ENCODE measurements at places on chromosomes 12 and 14.

GRCh38 chr12:89084751-89085150 is 267.6 kb downstream of the DUSP6 start:
- DNase-seq = no peak

- no peak for DNase-seq
Observed at GRCh38 chr12:12004524-12004923, 66.2 kb upstream of the BCL2L14 start.

- no peak for DNase-seq
Observed at GRCh38 chr14:102785595-102785963, 8.3 kb downstream of the TRAF3 start.

GRCh38 chr12:3771853-3772252 is 18.9 kb upstream of the CRACR2A start:
- no peak for DNase-seq

DNA sequence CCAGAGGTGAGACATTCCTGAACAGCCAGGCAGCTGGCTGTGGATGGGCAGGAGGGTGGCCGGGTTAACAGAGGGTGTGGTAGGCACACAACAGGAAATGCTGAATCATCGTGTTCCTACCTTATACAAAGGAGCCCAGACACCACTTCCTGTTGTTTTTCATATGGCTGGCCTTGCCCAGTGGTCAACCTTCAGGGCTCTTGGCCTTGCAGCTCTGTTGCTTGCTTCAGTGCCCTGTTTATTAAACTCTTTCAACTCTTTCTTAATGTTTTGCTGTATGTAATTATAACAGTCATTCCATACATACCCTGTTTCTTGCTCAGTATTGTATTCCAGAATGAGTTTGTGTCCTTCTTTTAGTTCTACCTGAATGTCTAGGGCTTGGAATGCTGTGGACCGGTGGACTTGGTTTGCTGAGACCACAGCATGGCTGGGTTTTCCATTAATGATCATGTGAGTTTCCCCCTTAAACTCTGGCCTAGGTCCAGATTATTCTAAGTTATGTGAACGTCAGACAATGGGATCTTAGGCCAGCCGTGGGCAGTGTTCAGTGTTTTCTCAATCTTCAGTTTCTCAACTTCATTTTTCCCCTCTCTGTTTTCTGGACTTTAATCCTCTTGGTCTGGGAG is 11.9 kb downstream of the CFAP54 start:
- no peak for DNase-seq

- DNase-seq = no peak
Observed at GRCh38 chr14:52328276-52328675, 14.2 kb downstream of the PTGER2 start.

- no peak for DNase-seq
Observed at GRCh38 chr14:68790644-68791077, 2.2 kb downstream of the ZFP36L1 start.

DNA sequence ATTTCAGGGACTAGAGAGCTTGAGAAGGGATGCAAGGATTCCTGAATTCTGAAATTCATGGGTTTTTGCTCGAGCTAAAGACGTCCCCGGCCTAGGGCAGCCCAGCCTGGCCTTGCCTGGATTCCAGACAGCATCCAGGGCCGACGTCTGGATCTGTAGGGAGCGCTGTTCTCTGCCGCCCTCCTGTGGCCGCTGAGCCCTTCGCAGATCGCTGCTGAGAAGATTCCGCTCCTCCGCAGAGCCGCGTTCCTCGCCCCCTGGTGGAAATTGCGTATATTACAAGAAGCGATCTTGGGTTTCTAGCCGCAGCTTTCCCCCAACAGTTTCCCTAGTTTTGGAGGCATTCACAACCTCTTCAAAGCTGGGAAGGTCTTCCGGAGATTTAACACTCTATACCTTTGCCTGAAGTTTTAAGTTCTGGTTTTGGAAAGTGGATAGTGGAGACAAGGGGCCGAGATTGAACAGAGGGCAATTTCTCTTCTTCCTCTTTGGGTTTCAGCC is 5.1 kb downstream of the CISTR start:
- DNase-seq = peak; percentile 75

- no peak for DNase-seq
Observed at GRCh38 chr12:57813111-57813970, 5.2 kb downstream of the AVIL start.

DNA sequence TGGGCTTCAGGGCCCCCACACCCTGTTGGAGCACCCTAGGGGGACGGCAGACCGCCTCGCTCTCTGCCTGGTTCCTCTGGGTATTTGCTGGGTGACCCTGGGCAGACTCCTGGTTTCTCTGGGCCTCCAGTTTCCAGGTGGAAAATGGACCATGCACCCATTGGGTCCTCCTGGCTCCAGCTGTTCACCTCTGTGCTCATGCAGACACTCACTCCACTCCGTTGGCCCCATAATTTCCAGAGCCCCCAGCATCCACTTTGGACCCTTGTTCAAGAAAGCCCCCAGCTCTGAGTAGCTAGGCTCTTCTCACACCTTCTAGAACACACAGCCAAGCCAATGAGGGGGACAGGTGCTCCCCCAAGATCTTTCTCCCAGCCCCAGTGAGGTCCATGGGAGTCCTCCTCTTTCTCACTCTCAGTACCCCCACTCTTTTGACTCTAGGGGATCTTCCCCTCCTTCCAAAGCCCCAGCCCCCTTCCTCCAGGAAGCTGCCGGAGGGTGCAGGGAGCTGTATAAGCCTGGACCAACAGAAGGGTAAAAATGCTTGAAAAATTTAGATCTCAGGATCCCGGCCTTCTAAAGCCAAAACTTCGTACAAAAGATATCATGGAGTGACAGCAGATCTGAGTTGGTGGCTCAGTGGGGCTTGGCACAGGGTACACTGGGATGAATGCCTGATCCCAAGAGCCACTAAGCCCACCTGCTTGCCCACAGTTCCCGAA is 174.8 kb upstream of the RTL1 start:
- no peak for DNase-seq

DNA sequence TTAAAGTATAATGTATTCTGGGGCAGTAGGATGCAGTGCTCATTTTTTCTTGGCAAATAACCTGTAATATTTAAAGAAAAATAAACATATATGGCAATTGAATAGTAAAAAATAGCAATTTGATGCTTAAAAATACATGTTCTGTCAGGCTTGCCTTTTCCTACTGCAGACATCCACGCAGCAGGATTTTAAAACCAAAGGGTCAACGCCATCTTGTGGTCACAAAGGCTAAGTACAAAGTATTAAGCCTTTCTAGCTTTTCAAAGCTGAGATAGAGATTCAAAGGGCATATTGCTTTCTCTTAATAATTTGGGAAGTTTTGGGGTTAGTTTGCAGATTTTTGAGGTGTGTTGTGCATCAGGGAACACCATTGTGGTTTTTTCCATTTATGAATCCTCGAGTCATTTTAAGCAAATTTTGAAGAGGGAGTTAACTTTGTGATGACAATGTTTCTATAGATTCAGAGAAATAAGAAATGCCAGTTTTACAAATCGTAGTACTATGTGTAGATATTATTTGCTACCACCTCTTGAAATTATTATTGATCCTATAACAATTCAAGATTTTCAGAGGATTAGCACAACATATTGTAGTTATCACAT is 4.7 kb upstream of the CCER1 start:
- peak; percentile 39 for DNase-seq

GRCh38 chr14:21317398-21317797 is 37.5 kb downstream of the RPGRIP1 start:
- DNase-seq = no peak
